ENCODE measurements at places on chromosomes 1 and 21. TPM values are rescaled to one million over a fixed set of nuclear protein-coding genes. Genes with fewer than 3 reads are reported as not detected.

- H3K36me3 ChIP-seq, result no peaks in the 10 kb centered on the region
- H3K27ac ChIP-seq, result no peak overlapping the region
- no peaks in the 10 kb centered on the region for H3K27me3 ChIP-seq
- peak; percentile 13 for DNase-seq
- no peak overlapping the region for H3K4me3 ChIP-seq
Observed at GRCh38 chr1:32933742-32934322, 30.8 kb downstream of the RNF19B start.

DNA sequence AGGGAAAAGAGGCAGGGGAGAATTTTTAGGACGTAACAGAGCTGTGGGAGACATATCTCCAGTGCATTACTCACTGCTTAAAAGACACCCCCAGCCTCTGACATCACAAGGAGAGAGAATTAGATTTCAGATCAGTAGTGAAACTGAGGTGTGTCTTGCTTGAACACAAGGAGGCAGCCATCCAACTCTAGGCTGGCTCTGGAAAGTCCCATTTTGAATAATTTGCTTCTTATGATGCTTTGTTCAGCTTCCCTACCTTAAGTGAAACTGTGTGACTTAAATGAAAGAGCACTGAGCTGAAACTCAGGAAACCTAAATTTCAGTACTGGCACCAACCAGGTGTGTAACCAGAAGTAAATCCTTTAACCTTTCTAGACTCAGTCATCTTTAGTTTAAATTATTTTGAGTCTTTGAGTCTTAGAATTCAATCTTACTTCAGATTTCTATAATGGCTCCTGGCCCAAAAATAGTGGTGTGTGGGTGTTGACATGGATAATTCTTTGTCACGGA, 251.6 kb upstream of the SGIP1 start:
- H3K27ac ChIP-seq, result peak overlapping the region; percentile 73
- peak; percentile 90 for DNase-seq
- no peaks in the 10 kb centered on the region for H3K27me3 ChIP-seq
- H3K4me3 ChIP-seq, result peak overlapping the region; percentile 22
- H3K4me1 ChIP-seq, result peaks cover 22% of the 10 kb centered on the region

- peaks cover 36% of the 10 kb centered on the region for H3K4me1 ChIP-seq
- H3K27ac ChIP-seq, result no peak overlapping the region
- no peaks in the 10 kb centered on the region for H3K27me3 ChIP-seq
- H3K36me3 ChIP-seq, result 0 out of 2 replicates have a peak, but pooled peaks cover 3% of the 10 kb centered on the region
Observed at GRCh38 chr1:93328809-93329760, 16.6 kb upstream of the DR1 start.

DNA sequence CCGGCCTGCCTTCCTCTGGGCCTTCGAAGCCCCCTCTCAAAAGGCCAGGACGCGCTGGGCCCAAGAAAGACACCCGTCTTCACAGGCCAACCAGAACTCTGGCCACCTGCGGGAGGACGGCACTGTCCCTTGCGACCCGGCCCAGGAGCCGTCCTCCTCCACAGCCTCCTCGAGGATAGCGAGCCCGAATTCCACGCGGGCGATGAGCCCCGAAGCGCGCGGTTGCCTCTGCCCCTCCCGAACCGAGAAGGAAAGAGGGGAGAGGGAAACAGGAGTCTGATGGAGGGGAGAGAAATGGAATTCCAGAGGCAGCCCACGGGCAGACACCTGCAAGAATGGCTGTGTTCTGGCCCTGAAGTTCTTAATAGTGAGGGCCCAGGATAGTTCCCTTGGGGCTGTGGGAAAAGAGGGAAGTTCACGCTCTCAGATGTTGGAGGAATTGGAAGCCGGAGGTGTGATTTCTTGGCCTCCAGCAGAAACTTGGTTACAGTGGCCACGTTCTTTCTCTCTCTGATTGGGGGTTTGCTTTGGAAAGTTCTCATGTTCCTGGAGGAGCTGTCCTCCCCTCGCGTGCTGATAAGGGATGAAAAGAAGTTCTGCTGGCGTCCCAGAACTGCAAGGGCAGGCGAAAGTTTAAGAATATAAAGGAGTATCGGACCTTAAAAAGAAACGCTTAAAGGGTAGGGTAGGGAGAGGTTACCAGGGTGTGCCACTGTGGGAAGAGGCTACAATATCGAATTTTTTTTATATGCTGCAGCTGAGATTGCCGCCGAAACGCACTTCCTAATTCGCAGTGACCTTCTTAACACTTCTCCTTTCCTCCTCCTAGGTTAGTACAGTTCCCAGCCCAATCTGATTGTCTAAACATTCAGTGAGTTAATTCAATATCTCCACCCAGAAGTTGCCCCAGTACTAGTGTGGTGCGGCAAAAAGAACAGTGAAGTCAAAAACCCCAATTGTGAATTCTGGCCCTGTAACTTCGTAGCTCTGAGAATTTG, 5.8 kb upstream of the SLC44A5 start:
- H3K27ac ChIP-seq, result no peak overlapping the region
- H3K27me3 ChIP-seq, result peaks cover 43% of the 10 kb centered on the region
- DNase-seq, result peak; percentile 54
- H3K36me3 ChIP-seq, result no peaks in the 10 kb centered on the region
- 0 out of 2 replicates have a peak overlapping the region, but pooled peaks have one; percentile 66 for H3K4me3 ChIP-seq

- H3K27me3 ChIP-seq, result no peaks in the 10 kb centered on the region
- peaks cover 10% of the 10 kb centered on the region for H3K36me3 ChIP-seq
- no peak overlapping the region for H3K4me3 ChIP-seq
- no peaks in the 10 kb centered on the region for H3K4me1 ChIP-seq
- no peak for DNase-seq
Observed at GRCh38 chr1:9737057-9737456, 85.5 kb downstream of the PIK3CD start.

- DNase-seq, result no peak
- H3K4me1 ChIP-seq, result no peaks in the 10 kb centered on the region
- H3K36me3 ChIP-seq, result no peaks in the 10 kb centered on the region
- no peaks in the 10 kb centered on the region for H3K27me3 ChIP-seq
Observed at GRCh38 chr1:74328851-74329250, 93.7 kb downstream of the TNNI3K start.

- no peaks in the 10 kb centered on the region for H3K36me3 ChIP-seq
- H3K4me1 ChIP-seq, result peaks cover 26% of the 10 kb centered on the region
- H3K4me3 ChIP-seq, result peak within 1 kb of the TSS; percentile 85
- peak within 1 kb of the TSS; percentile 74 for H3K27ac ChIP-seq
Observed at GRCh38 chr1:201946224-201946908, at the start of gene LMOD1. Gene LMOD1 (minus strand): TSS chr1:201946548. CDS start chr1:201946340, 208 bp downstream.

DNA sequence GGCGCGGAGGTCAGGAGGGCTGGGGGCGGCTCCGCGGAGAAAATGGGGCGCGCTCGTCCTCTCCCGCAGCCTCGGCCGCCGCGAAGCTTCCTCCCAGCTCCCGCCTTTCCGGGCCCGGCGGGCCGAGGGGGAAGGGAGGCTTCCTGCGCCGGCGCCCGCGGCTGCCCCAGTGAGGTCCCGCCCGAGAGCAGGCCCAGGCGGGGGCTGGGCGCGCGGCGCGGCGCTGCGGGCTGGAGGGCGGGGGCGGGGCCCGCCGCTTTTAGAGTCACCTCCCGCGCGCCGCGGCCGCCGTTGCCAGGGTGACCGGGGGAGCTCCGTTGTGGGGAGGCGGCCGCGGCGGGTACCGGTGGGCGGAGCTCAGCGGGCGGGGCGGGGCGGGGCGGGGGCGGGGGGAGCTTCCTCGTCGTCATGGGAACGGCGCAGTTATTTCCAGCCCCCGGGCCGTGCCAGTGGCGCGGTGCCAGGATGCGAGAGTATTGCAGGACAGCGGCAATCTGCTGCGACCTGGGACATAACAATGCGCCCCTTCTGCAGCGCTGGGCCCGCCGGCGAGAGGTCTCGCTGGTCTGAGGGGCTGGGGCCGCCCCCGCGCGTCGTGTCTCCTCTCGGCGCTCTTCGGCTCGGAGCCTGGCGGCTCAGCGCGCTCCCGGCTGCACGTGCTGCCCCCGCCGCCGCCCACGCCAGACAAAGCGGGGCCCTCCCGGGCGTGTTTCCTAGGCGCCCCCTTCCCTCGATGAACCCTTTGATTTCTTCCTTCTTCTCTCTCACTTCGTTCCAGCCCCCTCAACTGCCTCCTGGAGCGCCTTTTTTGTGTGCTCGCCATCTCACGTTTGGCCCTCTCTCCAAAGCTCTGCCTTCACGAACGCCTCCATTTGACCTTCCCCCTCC, 16.9 kb downstream of the IER5 start:
- peaks cover 37% of the 10 kb centered on the region for H3K4me1 ChIP-seq
- peak overlapping the region; percentile 97 for H3K4me3 ChIP-seq
- H3K36me3 ChIP-seq, result no peaks in the 10 kb centered on the region
- H3K27ac ChIP-seq, result peak overlapping the region; percentile 44
- peak; percentile 93 for DNase-seq

- H3K36me3 ChIP-seq, result no peaks in the 10 kb centered on the region
- DNase-seq, result no peak
- no peaks in the 10 kb centered on the region for H3K4me1 ChIP-seq
- H3K4me3 ChIP-seq, result no peak overlapping the region
- peaks cover 23% of the 10 kb centered on the region for H3K27me3 ChIP-seq
Observed at GRCh38 chr1:2567083-2567679, 11.0 kb downstream of the TNFRSF14 start.

DNA sequence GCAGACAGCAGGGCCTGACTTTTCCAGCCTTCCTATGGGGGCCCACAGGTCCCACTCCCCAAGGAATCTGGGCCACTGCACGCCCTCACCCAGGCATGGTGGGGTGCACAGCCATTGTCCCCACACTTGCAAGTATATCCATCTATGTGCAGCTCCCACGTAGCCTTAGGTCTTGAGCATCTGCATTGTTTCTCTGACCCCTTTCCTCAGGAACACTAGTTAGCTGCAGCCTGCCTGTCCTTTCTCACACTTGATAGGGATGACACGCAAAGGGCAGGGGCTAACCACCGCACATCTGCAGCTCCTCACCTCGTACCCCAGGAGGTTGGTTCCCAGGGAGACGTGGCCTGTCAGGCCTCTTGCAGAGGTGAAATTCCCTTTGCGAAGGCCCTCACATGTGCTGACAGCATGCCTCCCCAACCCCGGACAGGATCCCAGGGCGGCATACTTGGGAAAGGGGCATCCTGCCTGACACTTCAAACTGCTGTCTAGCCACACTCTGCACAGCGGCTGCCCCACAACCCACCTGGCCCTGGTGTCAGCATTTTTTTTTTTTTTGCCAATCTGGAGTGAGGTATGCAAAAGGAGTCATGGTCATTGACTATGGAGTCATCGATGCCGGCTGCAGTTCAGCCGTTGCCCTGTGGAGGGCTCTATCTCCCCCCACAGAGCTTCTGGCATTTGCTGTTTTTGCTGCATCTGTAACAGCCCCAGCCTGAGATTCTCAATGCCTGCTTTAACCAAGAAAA, 5.0 kb downstream of the JMJD4 start:
- H3K36me3 ChIP-seq, result peaks cover 3% of the 10 kb centered on the region
- H3K4me3 ChIP-seq, result no peak overlapping the region
- peaks cover 4% of the 10 kb centered on the region for H3K4me1 ChIP-seq
- H3K27ac ChIP-seq, result no peak overlapping the region

DNA sequence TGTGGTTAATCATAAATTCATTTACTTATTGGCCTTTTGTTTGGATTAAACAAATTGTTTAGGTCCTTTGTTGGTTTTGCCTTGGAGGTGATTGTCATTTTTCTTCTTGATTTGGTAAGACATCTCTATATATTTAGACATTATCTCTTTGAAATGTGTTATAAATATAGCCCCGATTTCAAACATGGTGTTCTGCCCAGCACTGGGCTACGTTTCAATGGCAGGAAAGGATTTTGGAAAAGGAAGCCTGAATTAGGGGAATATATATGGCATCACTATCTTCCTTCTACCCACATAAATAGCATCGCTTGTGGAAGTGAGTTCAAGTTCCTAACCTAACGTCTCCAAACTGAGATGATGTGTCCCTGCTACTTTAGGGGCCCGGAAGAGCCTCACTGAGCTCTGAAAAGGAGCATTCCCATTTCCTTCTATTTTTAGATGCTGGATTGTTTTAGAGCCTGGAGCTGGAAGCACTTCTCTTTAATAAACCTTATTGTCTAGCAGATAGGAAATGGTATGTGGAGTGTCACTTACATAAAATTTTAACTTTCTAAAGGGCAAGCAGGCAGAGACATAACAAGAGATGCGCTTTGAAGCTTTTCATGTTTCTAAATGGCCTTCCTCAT, 39.4 kb downstream of the PGBD5 start:
- no peaks in the 10 kb centered on the region for H3K27me3 ChIP-seq
- H3K4me1 ChIP-seq, result no peaks in the 10 kb centered on the region
- H3K36me3 ChIP-seq, result no peaks in the 10 kb centered on the region
- no peak overlapping the region for H3K27ac ChIP-seq

DNA sequence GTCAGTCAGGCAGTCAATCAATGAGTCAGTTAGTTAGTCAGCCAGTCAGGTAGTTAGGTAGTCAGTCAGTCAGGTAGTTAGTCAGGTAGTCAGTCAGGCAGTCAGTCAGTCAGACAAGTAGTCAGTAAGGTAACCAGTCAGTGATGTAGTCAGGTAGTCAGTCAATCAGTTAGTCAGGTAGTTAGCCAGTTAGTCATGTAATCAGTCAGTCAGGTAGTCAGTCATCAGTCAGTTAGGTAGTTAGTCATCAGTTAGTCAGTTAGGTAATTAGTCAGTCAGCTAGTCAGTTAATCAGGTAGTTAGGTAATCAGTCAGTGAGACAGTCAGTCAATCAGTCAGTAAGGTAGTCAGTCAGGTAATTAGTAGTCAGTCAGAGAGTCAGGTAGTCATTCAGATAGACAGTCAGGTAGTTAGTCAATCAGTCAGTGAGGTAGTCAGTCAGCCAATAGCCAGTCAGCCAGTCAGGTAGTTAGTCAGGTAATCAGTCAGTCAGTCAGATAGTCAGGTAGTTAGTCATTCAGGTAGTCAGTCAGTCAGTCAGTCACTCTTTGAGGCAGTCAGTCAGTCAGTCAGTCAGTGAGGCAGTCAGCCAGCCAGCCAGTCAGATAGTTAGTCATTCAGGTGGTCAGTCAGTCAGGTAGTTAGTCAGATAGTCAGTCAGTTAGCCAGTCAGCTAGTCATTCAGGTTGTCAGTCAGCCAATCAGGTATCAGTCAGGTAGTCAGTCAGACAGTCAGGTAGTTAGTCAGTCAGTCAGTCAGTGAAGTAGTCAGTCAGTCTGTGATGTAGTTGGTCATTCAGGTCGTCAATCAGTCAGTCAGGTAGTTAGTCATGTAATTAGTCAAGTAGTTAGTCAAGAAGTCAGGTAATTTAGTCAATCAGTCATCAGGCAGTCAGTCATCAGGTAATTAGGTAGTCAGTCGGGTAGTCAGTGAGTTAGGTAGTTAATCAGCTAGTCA, 15.3 kb downstream of the KRTAP10-1 start:
- no peaks in the 10 kb centered on the region for H3K27me3 ChIP-seq
- H3K4me3 ChIP-seq, result no peak overlapping the region
- H3K27ac ChIP-seq, result no peak overlapping the region
- no peaks in the 10 kb centered on the region for H3K4me1 ChIP-seq
- no peak for DNase-seq

GRCh38 chr1:1989789-1990188, 13.8 kb downstream of the CFAP74 start:
- H3K36me3 ChIP-seq, result no peaks in the 10 kb centered on the region
- H3K27ac ChIP-seq, result no peak overlapping the region
- H3K4me1 ChIP-seq, result peaks cover 3% of the 10 kb centered on the region

DNA sequence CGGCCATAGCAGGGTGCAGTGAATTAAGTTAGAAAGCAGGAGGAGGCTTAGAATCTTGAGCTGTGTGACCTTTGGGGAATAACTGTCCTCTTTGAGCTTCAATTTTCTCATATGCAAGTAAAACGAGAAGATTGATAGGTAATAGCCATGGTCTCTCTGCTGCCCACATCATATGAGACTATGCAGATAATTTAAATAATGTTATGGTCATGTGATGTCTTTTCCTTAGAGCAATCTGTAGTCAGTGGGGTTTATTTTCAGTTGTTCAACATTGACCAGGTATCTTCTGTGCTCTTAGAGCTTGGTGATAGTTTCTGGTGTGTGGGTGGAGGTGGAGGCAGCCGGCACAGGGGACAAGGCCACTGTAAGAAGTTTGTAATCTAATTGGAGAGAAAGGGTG, 537.1 kb downstream of the KIF26B start:
- no peaks in the 10 kb centered on the region for H3K4me1 ChIP-seq
- no peak overlapping the region for H3K27ac ChIP-seq
- no peaks in the 10 kb centered on the region for H3K27me3 ChIP-seq
- no peak for DNase-seq

GLUL gene
- polyA plus RNA-seq, result 119 TPM

COL24A1 gene
- polyA plus RNA-seq, result 0.22 TPM

C8B gene
- polyA plus RNA-seq, result not detected

NOS1AP gene
- polyA plus RNA-seq, result not detected

AIRE gene
- polyA plus RNA-seq, result not detected

HSPA6 gene
- 0.13 TPM for polyA plus RNA-seq
